SJSA1 (cell line): ENCODE measurements at places on chromosomes 13 and 19.
A peak's percentile ranks its signal among the peaks of the same experiment; 100 is the strongest.

GRCh38 chr13:101640788-101641400 is 188.4 kb downstream of the ITGBL1 start:
- DNase-seq: no peak

- DNase-seq: no peak
Measured at GRCh38 chr19:7421941-7422744, 66.7 kb downstream of the PEX11G start.

DNA sequence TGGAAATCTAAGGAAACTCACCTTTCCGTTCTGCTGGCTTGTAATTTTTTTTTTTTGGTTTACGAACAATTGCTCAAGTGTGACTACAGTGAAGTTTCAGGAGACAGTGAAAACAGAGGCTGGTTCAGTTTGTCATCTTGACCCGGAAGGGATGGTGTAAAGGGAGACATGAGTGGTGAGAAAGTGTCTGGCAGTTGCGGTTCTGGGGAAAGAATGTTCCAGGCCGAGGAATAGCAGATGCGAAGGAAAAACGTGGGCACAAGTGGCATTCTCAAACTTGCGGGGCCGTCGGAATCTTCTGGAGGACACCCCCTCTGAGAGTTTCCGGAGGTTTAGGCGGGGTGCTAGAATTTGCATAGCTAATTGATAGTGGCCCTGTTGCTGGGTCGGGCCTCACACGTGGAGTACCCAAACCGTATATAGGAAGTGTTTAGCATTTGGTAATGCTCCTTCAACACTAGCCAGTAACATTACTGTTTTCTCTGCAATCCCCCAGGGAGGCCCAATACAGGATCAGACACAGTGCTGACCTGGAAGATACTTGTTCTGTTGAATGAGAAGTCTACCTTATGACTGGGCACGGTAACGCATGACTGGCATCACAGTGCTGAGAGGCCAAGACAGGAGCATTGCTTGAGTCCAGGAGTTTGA is 2.8 kb upstream of the TNFSF9 start:
- no peak for DNase-seq

- no peak for DNase-seq
Measured at GRCh38 chr19:58584498-58585441, 11.6 kb upstream of the MZF1 start.

DNA sequence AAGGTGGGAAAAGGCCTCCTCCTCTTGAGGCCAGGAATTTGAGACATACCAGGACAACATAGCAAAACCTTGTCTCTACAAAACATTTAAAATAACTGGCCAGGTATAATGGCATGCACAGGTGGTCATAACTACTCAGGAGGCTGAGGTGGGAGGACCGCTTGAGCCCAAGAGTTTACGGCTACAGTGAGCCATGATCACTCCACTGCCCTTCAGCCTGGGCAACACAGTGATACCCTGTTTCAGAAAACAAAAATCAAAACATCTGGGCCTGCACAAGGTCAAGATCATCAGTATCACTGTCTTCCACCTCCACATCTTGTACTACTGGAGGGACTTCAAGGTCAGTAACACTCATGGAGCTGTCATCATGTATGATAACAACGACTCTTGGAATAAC is 742.7 kb upstream of the GPC6 start:
- no peak for DNase-seq

DNA sequence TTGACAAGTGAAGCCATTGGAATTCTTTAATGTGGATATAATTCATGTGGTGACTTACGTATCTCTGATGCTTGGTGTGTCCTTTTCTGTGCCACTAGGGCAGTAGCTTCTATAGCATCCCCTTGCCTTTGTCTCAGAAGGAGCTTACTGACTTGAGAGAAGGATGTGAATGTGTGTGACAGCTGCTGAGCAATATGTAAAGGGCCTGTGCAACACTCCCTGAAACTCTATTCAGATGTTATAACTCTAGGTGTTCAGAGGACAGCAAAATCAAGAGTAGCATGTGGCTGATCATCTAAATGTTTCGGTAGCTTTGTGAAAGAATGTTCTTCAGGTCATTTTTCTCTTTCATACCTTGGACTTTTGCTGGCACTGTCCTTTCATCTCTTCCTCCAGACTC is 189.5 kb downstream of the LMO7 start:
- DNase-seq: no peak

DNA sequence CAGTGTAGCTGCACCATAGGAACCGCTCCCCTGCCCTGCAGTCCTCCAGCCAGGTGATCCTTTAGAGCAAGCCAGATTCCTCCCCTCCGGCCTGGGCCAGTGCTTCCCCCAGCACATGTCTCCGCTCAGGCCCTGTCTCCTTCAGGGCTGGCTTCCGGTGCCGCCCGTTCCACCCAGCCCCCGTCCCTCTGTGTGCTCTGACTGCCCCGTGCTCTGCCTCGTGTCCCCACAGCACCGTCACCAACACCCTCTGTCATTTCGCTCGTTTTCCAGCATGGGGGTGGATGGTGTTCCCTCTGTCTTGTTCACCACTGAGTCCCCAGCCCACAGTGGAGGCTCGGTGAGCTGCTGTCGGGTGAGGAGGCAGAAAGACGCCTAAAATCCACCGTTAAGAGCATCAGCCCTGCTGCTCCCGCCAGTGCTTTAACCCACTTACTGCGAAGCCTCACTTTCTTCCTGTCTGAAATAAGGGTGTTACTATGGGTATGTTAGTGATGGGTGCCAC is 54.5 kb downstream of the TSSK6 start:
- no peak for DNase-seq

DNA sequence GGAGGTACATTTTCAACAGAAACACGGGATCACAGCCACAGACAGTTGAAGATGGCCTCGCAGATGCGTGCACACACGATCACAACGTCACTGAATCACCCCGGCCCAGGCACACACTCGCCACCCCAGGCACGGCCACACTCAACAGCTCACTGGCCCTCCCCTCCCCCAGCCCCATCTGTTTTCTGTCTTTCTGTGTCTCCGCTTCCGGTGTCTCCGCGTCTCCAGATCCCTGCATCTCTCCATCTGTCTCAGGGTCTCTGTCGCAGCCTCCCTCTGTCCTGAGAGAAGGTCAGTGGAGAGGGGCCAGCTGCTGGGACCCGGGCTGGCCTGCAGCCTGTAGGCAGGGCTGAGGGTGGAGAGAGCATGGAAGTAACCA is 3.8 kb upstream of the ATP1A3 start:
- DNase-seq: no peak

DNA sequence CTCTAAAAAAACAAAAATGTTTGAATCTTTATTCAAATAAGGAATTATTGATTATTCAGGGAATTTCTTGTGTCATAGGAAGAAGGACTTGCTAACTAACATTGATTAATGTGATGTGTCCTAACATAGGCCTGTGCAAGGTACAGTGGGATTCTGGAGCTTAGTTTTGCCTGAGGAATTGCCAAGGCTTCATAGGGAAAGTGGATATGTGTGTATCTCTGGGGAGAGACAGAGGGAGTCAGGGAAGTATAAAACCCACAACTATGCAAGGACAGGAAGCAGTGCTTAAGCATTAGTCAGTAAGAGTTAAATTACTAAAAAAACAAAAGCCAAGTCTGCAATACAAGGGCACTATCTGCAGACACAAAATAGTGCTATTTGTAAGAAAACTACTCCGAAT is 59.6 kb downstream of the WDFY2 start:
- DNase-seq: peak; percentile 81

GRCh38 chr19:41657157-41657556 is 30.3 kb upstream of the CEACAM4 start:
- DNase-seq: no peak

GRCh38 chr19:2805991-2806649 is 13.5 kb upstream of the ZNF554 start:
- no peak for DNase-seq

GRCh38 chr13:51728972-51729371 is 75.0 kb downstream of the DHRS12 start:
- DNase-seq: no peak

DNA sequence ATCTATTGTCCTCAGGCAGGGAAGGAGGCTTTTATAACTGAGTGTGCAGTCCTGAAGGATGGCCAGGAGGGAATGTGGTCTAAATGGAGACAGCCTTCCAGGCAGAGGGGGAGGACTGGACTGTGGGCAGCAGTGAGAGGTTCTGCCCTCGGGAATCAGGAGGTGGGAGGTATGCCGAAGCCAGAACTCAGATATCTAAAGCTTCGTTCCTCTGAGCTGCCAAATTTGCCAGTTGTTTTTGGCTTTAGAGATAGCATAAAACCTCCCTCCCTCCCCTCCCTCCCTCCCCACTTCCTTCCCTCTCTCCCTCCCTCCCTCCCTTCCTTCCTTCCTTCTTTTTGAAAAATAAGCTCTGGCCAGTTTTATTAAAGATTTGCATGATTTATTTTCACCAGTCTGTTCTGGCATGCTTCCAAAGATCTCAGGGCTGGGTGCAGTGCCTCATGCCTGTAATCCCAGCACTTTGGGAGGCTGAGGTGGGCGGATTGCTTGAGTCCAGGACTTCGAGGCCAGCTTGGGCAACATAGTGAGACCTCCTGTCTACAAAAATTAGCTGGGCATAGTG is 2.4 kb downstream of the MEDAG start:
- DNase-seq: no peak
